CD8-positive, alpha-beta T cell (primary cell): ENCODE measurements at places on chromosomes 5 and 9.

DNA sequence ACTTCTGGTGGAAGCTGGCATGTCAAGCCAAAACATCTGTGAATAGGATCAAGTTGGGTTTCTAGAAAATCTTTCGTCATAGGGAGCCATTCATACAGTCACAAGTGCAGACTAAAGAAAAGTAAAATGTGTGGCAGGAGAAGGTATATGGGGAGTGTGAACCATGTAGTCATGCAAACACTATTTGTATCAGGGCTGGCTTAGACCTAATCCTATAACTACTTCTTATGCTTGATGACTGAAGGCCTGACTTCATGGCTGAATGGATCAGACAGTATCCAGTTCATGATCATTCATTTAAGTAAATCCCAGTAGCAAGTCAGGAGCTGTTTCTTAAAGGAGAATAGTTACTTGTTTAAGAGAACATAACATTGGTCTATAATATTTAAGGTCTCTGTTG is 63.8 kb upstream of the DAPK1 start:
- no peak for DNase-seq

DNA sequence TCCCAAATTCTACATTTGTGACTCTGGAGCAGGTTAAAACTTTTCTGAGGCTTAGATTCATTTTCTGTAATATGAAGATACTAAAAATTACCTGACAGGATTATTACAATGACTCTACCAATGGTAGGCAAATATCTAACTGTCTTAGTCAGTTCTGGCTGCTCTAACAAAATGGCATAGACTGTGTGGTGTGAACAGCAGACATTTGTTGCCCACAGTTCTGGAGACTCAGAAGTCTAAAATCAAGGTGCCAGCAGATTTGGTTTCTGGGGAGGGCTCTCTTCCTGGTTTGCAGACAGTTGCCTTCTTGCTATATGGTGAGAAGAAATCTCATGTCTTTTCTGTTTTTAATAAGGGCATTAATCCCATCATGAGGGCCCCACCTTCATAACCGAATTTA is 245.1 kb downstream of the MAST4 start:
- no peak for DNase-seq

DNA sequence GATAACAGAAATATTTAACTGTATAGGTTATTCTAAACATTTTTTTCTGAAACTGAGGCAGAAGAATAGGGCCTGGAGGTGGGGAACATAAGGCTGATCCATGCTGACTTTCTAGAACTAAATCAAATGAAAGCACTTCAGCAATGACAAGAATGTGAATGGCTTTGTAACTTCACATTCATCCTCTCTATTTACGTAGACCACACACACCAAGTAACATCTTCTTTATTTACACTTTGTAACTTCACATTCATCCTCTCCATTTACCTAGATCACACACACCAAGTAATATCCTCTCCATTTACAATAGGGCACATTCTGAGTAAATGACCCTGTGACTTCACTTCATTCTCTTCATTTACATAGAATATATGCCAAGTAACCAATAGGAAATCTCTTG is 251.8 kb upstream of the CDH9 start:
- no peak for DNase-seq

DNA sequence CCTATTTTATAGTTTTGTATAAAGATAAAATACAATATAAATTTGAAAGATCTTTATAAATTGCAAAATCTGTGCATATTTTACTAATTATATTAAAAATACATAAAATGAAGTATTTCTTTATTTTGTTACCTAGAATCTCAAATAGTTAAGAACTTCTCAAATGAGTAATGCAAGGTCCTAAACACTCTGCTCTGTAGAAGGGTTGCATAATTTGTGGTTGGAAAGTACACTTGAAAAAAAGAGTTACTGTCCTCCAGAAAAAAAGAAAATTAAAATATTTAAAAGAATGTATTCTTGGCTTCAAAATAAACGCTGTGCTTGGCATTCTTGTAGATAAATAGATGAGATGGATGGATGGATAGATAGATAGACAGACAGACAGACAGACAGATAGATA is 428.8 kb upstream of the CDH6 start:
- DNase-seq = no peak

DNA sequence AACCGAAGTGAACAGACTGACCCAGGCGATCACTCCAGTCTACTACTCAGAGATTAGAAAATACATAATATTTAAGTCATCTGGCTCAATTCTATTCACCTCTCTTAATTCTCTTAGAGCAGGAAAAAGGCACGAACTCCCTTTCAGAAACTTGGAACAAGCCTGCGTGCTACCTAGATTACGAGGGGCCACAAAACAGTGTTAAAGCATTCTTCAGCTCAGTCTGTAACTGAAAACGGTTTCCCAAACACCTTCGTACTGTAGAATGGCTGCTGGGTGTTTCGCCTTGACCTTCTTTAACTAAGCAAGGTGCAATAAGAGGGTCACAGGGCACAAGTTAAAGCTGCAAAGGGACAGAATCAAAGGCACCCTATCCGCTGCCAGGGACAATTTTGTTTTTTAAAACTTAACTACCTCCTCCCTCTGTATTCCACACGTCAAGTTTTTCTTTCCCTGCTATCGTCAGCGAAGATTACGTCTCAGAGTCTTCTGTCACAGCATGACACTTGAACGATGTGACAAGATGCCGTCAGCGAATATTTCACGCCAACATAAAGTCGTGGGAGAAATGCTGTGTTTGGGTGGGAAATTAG is 687 bp downstream of the LYSMD3 start:
- DNase-seq = no peak

GRCh38 chr5:103205991-103206700 is 52.4 kb upstream of the MACIR start:
- no peak for DNase-seq
